ENCODE measurements at places on chromosomes 11 and 22.

- DNase-seq, result no peak
These were observed 139.0 kb downstream of the UVRAG start for GRCh38 chr11:75954039-75954438.

GRCh38 chr22:22558972-22559603 lies at the start of gene PRAME:
PRAME (minus strand) TSS chr22:22559265; CDS start chr22:22556832, 2,433 bp downstream.
- peak; percentile 64 for DNase-seq

- no peak for DNase-seq
These were observed 1.9 kb downstream of the ELMOD1 start for GRCh38 chr11:107592813-107593212.

- no peak for DNase-seq
These were observed 72.4 kb upstream of the FGF3 start for GRCh38 chr11:69891421-69892236.

- no peak for DNase-seq
These were observed 30.9 kb downstream of the MTMR2 start for GRCh38 chr11:95892892-95893570.

DNA sequence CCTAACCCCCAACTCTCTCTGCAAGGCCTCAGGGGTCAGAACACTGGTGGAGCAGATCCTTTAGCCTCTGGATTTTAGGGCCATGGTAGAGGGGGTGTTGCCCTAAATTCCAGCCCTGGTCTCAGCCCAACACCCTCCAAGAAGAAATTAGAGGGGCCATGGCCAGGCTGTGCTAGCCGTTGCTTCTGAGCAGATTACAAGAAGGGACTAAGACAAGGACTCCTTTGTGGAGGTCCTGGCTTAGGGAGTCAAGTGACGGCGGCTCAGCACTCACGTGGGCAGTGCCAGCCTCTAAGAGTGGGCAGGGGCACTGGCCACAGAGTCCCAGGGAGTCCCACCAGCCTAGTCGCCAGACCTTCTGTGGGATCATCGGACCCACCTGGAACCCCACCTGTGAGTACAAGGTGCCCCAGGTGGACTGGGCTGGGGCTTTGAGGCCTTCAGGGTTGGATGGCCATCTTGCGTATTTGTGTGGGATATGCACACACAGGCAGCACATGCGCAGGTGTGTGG lies at the start of gene BEST1:
Gene BEST1, plus strand, starts transcription at position 317 of the 513 bp plus-strand sequence. CDS start 1,456 bp downstream, outside the sequence.
- no peak for DNase-seq

- DNase-seq, result no peak
These were observed 1044.4 kb downstream of the TBC1D22A start for GRCh38 chr22:47806894-47807293.

DNA sequence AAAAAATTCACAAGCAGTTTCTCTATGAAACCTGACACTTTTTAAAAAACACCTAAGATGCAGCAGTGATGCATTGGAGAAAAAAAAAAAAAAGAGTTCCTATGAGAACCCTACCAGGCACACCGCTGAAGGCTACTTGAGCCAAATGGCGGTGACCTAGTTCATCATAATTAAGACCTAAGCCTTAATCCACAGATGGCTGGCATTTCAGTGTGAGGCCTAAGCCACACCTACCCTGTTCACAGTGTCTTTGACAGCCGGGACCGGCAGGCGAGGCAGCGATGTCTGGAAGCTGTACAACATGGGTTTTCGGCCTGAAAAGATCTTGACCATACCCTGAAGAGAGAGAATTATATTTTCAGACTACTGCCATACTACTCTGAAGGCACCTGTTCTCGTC lies 38.0 kb downstream of the CPT1A start:
- no peak for DNase-seq

DNA sequence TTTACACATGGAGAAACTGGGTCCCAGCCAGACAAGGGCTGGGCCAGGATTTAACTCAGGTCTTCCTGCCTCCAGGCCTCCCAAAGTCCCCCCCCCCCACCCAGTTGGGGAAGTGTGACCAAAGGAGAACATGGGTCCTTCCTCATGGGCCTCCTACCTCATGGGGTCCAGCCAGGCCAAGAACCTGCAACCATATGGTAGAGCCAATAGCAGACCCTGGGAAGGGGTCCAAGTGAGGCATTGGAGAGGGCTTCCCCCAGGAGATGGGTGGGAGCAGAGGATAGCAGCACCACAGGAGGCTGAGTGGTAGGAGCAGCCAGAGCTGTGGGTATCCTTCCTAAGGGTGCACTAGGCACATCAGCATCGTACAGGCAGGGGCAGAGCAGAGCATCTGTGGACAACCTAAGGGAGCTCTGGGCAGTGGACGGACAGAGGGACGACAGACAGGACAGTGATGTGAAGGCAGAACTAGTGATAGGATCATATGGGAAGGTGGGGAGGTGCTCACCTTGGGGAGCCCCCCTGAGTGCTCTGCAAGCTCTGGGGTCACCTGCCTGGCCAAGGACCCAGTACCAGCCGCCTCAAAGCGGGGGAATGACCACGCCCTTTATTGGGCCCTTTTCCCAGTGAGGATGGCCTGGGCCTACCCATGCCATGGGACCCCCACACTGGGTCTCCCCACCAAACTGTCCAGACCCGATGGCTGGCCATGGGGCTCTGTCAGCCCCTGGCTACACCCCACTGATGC lies 4.5 kb downstream of the ARVCF start:
- no peak for DNase-seq

- no peak for DNase-seq
These were observed 101.7 kb downstream of the SNX19 start for GRCh38 chr11:130814440-130815096.

- no peak for DNase-seq
These were observed 67.6 kb downstream of the PARVB start for GRCh38 chr22:44091751-44092150.

GRCh38 chr11:33237039-33237597 lies 20.1 kb upstream of the HIPK3 start:
- DNase-seq, result no peak

DNA sequence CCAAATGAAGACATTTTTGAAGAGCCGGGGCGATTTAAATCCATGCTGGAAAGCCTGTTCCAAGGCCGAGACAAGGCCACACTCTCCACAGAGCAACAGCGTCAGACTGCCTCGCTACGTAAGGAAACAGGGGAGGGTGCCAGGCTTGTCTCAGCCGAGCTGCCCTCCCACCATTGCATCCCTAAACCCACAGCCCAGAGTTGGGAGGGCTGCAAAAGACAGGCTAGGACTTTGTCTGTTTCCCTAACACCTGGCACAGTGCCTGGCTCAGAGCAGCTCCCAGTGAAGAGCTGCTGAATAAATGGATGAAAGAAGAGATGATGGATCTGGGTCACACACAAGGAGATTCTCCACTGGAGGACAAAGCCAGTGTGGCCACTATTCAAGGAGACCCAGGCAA lies 51.3 kb upstream of the SCUBE2 start:
- no peak for DNase-seq

DNA sequence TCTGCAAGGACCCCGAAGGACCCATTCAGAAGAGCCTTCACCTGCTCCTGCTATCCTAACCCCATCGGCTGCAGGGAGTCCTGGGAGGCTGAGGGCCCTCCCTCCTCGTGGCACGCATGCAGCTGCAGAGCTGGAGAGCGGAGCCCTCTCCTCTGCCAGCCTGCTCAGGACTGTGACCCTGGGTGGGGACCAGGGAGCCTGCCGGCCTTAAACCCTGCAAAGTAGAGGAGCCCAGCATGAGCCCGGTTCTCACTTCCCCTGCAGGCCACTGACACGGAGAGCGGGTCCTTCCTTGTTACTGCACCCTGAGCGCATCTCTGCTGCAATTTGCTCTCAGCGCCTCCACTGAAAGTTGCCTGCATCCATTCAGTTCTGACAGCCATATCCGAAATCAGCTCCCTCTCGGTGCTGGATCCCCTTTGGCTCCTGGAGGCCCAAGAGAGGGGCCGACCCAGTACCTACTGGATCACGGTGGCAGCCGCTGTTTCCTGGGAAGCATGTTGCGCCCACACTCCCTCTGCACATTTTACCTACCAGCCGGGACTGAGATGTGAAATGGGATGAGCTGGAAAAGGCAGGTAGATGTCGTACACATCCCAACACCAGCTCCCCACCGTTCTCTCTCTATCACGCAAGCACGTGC lies 312.1 kb downstream of the NTM start:
- no peak for DNase-seq

- DNase-seq, result peak; percentile 21
These were observed at the start of gene C11orf97 for GRCh38 chr11:94511932-94512781. C11orf97 (plus strand) TSS chr11:94512461; CDS start chr11:94512529, 68 bp downstream.

DNA sequence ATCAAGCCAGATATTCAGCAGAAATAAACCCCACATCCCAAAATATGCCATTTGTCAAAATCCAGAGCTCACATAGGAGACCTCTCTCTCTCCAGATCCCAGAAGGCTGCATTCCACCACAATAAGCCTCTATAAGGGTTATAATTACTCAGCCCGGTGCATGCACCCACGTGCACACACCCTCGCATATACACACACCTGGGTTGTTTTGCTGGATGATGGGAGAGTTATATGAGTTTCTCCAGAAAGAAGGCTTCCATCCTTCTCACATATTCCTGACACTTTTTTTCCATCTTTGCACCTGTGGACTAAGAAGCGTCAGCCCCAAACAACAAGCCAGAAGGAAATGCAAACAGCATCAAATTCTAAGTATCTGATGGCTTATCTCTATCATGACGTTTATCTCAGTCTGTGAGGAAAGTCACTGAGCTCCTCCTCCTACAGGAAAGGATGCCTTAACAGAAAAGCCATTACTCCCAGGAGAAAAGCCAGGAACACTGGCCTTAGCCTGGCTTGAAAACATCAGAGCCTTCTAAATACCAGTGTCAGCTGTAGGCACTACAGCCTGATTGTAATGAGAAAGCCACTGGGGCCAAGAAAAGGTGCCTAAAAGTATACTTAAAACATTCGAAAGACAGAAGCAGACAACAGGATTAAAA lies 253.2 kb downstream of the LARGE1 start:
- DNase-seq, result no peak

DNA sequence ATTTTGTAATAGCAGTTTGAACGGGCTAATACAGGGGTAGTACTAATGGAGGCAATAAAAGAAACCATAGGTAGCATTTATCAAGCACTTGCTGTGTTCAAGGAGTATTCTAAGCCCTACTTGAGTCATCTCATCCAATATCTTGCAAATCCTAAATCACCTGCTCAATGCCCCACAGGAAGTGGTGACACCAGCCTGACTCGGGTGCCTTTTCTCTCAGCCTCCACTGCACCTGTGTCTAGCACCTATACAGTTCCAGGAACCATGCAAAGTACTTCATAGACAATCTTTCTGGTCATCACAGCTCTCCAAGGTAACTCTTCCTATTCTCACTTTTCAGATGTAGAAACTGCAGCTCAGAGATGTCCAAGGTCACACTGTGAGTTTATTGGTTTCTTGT lies 98.0 kb downstream of the PRR5L start:
- no peak for DNase-seq

- DNase-seq, result no peak
These were observed 12.0 kb upstream of the APOL4 start for GRCh38 chr22:36213586-36213985.

DNA sequence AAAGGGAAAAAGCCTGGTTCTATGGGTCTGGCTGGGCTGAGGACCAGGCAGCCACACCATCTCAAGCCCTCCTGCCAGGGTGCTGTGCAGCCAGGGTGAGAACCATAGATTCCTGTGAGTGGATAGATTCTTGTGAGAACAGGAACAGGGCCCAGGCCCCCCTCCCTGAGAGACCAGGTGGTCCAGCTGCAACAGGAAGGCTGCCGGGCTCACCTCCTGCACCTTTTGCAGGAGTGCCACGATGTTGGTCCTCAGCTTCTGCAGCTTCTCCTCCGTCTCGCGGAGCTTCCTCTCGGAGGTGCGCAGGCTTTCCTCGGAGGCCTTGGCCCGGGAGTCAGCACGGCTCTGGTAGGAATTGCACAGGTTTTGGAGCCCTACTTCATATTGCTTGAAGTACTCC lies 40.8 kb downstream of the MORC2 start:
- no peak for DNase-seq

- peak; percentile 64 for DNase-seq
These were observed 7.6 kb downstream of the SLC29A2 start for GRCh38 chr11:66363805-66364535.

DNA sequence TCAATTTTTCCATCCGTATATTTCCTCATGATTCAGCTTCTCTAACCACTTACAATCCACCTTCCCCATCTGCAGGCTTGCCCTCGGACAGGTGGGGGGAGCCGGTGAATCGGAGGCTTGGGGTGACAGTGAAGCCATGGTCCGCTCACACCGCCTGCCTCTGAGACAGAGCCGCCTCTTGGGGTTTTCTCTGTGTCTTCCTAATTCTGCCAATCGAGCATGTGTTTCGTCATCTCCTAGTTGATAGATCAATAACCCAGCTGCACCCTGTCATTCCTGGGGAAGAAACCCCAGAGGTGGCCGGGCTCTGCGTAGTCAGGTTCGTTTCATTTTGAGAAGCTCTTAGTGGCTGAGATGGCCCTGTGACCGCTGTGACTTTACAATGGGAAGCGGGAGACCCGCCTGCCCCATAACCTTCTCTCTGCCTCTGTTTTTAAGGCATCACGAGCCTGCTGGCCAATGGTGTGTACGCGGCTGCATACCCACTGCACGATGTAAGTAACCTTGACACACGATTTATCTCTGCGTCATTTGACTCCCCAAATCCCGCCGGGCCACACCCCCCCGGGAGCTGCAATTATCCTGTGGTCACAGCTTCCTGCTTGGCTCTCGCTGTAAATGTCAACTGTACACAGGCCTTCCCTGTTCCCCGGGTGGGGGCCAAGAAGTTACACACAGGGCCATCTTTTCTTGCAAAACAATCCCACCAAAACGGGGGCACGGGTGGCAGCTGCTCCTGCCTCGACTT lies 33.3 kb downstream of the ANO1 start:
- DNase-seq, result no peak

- no peak for DNase-seq
These were observed 38.3 kb upstream of the TFIP11 start for GRCh38 chr22:26550498-26551033.

DNA sequence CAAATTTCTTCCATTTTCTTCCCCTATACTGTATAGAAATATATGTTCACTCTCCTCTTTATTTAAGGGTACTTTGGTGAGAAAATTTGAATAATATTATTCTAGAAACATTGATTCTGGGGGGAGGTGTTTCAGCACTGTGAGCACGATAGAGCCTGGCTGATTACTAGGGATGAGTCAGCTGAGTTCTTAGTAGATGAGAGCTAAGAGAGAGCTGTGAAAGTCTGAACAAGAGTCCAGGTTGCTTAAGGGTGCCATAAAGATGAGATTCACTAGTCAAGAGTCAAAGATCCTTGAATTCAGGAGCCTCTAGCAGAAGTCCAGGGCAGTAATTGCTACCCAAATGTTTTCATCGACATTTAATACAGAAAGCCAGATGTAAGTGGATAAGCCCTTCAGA lies 756.6 kb upstream of the API5 start:
- no peak for DNase-seq

GRCh38 chr11:119641983-119642745 lies 86.8 kb downstream of the NECTIN1 start:
- no peak for DNase-seq

GRCh38 chr22:39117585-39118191 lies 20.6 kb downstream of the APOBEC3H start:
- DNase-seq, result peak; percentile 85

- no peak for DNase-seq
These were observed 6.8 kb upstream of the POLR3H start for GRCh38 chr22:41550952-41551491.
